ENCODE measurements at places on chromosomes 6 and 20.

DNA sequence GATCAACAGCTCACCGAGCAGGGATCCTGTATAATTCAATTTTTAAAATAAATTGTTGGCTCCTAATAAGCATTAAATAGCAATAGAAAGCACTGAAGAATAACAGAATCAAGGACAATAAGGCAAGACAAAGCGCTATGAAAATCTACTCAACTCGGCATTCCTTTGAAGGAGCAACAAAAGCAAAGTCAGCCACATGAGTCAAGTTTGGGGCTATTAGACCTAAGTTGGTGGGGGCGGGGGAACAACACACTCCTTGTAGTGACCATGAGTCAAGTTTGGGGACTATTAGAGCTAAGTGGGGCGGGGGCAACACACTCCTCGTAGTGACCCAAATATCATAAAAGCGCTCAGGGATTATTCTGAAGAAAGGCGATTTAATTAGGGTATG is 120.0 kb downstream of the FOXC1 start:
- DNase-seq = no peak

- no peak for DNase-seq
These were observed 1.9 kb upstream of the BMP2 start for GRCh38 chr20:6765469-6766058.

DNA sequence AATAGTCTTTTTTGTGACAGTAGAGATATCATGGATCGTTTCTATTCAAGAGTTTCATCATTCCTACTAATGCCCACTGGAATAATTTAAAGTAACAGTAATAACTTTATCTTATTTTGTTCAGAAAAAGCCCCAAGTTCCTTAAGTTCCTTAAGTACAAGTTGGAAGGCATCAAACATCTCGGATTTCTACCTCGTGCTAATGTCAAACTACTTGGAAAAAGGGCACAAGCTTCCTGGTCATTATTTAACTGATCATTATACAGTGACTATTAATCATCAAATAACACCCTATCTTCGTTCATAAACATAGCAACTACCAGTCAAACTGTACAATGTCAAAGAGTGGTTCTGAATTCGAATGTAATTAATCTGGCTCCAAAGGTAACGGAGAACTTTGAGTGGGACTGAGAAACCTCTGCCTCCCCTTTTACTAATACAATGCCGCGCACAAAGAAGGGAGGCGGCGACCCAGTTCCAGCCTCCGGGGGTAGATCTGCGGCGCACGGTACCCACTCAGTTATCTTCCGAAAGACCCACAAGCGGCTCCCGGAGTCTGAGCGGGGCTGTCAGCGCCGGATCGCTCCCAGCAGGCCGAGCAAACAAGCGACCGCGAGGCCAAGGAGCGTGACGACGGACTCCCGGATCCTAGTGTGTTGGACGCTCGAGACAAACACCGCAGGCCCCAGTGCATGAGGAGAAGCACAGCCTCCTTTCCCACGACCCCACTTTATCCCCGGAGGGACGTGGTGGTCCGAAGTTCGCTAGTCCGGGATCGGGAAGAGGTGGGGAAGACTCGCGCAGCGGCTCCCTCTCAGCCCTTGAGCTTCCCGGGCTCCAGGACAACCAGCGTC is 716 bp downstream of the SHPRH start:
- peak; percentile 17 for DNase-seq

DNA sequence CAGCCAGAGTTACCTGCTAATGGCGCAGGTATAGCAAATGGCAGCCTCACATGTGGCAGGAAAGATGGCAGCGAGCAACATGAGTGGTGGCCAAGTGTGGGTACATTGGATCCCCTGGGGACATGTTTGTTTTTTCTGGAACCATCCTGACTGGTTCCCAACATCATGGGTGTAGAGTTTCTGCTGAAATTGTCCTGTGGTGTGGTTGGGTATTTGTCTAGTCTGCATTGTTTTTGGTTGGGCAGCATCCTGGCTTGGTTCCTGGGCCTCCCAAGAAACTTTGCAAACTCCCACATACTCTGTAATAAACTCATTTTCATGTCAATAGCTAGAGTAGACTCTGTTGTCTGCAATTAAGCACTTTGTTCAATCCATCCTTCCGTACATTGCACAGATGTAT is 282.6 kb downstream of the CDC5L start:
- DNase-seq = no peak

DNA sequence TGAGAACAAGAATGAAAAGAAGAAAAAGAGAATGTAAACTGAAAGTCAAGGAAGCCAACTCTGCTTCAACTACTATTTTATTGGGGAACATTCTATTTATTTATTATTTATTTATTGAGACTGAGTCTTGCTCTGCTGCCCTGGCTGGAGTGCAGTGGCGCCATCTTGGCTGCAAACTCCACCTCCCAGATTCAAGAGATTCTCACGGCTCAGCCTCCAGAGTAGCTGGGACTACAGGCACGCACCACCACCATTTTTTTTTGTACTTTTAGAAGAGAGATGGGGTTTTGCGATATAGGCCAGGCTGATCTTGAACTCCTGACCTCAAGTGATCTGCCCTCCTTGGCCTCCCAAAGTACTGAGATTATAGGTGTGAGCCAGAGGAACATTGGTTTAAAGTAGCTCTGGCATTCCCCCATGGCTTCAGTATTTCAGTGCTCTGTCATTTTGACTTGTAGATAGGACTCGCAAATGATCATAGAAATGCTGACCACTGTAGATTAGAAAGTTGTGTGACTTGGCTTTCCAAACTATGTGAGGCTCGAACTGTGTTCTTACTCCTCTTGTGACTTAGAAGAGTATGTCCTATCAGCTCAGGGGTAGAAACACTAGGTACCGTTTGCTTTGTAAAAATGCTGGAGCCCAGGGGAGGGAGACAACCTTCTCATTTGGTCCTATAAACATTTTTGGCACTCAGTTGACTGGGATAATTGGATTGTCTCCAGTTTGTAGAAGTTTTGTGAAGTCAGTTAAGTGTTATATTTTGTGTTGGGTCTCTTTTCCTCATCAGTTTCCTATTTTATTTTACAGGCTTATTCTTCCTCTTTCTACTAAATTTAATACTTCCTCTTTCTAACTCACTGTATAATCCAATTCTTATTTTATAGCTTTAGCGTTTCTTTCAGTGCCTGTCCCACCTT is 544.9 kb upstream of the CITED2 start:
- DNase-seq = no peak

DNA sequence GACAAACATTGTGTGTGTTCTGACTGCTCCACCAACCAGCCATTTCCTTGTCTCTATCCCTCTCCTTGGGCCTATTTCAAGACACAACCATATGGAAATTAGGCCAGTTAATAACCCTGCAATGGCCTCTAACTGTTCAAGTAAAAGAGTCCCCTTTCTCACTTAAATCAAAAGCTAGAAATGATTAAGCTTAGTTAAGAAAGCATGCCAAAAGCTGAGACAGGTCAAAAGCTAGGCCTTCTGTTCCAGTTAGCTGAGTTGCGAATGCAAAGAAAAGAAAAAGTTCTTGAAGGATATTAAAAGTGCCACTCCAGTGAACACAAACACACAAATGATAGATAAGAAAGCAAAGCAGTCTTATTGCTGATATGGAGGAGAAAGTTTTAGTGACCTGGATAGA is 22.5 kb downstream of the SERINC1 start:
- no peak for DNase-seq

DNA sequence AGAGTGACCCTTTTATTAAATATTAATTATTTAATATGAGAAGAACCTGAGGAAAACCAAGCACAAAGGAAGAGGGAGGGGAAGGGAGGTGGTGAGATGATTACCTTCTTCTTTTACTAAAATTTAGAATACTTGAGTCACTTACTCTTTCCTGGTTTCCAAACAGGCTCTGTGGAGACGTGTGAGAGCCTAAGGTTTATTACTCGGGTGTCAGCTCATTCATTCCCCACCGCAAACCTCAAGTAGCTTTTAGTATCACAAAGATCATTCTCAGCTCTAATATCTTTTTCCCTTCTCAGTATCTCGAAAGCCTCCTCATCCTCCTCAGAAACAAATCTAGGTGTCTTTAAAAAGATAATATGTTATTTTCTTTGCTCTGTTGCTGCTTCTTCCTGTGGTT is 497.2 kb upstream of the JARID2 start:
- DNase-seq = no peak

DNA sequence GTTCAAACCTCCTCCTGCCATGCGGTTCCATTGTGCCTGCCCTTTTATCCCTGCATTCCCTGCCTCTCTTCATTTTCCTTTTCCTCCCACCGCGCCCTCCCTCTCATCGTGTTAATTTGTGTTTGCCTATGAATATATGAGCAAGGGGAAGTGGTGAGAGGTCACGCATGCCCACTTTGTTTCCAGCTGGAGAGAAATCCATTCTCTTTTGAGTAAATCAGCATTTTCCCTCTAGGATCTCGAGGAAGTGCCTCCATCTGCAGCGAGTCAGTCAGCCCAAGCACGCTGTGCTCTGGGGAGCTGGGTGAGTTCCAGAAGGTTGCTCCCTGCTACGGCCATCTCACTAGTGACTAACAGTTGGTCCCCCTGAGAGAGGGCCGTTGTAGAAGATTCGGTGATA is 42.9 kb downstream of the CDH26 start:
- no peak for DNase-seq

DNA sequence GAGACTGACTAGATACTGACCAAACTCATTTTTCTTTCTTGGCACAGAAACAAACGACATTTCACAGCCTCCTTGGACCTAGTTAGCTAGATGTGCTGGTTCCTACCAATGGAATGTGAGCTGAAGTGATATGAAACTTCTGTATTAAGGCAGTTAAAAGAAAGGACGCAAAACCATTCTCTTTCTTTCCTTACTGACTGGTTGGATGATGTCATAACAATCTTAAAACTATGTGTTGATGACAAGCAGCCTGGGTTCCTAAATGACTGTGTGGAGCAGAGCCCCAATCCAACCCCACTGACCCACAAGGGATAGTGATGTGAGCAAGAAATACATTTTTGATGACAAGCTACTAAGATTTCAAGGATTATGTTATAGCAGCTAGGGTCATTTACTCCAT is 35.6 kb downstream of the CEP162 start:
- DNase-seq = no peak

DNA sequence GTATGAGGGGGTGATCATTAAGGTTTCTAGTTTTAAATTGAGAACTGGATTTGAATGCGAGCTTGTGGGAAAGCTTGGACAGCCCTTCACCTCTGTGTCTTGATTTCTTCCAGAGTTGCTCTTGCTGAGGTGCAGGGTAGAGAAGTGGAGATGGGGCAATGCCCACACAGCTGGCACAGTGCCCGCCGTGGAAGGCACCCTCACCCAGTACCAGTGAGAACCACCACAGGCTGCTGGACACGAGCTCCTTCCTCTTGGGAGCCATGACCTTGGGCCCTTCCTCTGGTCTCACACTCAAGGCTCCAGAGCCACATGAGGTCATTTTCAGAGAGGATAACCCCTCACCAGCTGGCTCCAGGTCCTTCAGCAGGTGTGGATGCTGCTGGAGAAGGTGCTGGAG is 67.3 kb downstream of the DACT2 start:
- DNase-seq = no peak

DNA sequence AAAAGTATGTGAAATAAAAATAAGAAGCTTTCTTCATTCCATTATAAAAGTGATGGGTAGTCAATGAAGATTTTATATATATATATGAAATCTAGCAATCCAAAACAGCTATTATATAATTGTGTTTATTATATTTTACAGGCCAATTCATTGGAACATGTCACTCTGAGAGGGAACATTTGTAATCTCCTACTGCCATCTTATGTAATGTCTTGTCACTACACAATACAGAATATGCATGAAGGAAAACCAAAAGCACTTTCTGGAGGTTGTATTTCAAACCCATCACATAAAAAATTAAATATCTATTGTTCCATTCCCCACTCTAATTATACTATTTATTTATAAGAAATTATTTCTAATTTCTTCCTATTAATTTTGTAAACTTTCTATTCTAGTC is 31.5 kb upstream of the IRAK1BP1 start:
- no peak for DNase-seq

DNA sequence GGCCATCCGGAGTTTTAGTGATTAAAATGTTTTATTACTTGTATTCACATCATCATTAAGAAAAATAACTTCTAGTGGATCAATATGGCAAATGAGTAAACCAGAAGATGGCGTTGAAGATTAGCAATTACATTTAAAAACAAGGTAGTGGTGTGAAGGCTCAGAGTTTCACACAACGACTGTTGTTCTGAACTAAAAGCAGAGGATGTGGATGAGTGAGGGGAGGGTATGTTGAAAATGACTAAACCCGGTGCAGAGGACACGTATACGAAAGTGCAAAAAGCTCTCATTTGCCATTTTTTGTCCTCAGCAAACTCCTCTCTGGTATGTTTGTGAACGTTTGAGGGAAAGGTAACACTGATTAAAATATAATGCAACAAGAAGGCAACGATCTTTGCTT is 1.9 kb upstream of the IRF4 start:
- no peak for DNase-seq

DNA sequence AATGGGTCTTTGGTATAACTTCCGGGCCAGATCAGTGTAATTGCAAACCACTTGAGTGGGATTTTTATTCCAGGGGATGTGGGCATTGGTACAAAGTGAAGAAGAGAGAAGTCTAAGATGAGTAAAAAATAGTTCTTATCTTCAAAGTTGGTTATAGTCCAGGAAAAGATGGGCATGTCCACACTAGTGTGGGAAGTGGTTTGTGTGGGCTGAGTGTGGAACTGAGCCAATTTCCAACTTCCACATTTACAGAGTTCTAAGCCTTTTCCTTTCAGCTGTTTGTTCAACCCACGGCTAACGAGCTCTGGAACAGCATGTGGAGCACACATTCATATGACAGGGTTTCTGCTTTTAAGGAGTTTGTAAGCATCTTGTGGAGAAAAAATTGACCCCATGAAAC is 72.3 kb upstream of the IFNGR1 start:
- DNase-seq = no peak

GRCh38 chr6:152404086-152404857 is 232.9 kb downstream of the SYNE1 start:
- no peak for DNase-seq

DNA sequence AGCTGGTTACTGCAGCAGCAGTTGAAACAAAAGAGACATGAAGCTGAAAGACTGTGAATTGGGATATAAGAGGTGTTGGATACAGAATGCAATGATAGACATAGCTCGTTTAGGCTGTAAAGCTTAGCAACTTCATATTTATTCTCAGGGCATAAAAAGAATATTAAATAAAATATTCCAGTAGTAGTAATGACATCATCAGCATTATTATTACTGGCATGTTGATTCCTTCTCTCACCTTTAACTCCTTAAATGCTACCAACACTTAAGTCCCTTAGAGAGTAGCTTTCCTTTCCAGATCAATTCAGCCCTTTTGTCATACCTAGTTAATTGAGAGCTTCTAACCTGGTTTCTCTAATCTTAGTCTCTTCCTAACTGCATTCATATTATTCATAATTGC is 81.4 kb upstream of the STXBP5 start:
- no peak for DNase-seq

DNA sequence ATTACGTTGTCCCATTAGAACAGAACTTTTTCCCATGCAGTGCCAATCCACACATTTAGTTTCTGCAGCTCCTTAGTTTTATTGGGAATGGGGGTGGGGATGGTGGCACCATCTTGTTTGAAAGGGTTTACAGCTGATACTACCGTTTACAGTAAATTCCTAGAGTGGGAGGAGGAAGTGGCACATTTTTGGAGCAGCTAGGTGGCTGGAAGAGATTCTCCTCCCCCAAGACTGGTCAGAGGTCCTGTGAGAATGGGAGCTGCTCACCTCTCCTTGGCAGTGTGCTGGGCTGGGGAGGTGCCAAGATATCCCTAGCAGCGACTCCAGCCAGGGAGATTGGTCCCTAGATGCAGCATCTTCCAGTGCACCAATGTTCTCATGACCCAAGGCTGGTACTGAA is 12.4 kb upstream of the CCN6 start:
- no peak for DNase-seq
